PC-9 (cell line): ENCODE measurements at places on chromosomes 12 and 14. TPM values are rescaled to one million over a fixed set of nuclear protein-coding genes. Genes with fewer than 3 reads are reported as not detected.

TUNAR gene
- not detected in 2 replicates for total RNA-seq

RIMKLB gene
- 56.9 and 64.8 TPM in 2 replicates for total RNA-seq

OTOGL gene
- total RNA-seq = not detected in 2 replicates

WNT5B gene
- total RNA-seq = 33.1 and 50.2 TPM in 2 replicates

SEL1L gene
- total RNA-seq = 14.6 and 17.4 TPM in 2 replicates

GRCh38 chr14:51321036-51321435 lies 81.0 kb downstream of the TMX1 start:
- no peak for DNase-seq

DNA sequence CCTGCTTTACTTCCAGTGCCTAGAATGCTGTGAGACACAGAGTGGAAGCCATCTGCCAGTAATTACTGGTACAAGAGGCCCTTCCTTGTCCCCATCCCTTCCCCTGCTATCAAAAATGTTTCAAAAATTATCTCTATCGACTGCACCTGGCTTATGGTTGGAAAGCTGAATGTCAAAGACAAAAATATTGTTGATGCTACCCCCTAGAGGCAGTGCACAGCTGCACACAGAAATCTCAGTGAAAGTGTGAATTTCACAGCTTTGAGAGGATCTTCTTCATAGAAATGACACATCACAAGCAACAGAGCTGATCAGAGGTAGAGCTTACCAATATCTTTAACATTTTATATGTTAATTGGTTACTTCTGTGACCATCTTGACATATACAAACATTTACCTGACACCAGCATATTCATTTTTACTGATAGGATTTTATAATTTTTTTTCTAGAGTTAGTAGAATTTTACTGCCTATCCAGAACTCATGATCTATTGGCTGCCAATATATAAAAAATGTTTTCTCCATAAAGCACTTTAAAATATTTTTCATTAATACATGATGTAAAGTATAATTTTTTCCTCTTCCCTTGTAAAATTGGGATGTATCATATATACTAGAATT lies 138.0 kb downstream of the AACS start:
- DNase-seq = no peak

DNA sequence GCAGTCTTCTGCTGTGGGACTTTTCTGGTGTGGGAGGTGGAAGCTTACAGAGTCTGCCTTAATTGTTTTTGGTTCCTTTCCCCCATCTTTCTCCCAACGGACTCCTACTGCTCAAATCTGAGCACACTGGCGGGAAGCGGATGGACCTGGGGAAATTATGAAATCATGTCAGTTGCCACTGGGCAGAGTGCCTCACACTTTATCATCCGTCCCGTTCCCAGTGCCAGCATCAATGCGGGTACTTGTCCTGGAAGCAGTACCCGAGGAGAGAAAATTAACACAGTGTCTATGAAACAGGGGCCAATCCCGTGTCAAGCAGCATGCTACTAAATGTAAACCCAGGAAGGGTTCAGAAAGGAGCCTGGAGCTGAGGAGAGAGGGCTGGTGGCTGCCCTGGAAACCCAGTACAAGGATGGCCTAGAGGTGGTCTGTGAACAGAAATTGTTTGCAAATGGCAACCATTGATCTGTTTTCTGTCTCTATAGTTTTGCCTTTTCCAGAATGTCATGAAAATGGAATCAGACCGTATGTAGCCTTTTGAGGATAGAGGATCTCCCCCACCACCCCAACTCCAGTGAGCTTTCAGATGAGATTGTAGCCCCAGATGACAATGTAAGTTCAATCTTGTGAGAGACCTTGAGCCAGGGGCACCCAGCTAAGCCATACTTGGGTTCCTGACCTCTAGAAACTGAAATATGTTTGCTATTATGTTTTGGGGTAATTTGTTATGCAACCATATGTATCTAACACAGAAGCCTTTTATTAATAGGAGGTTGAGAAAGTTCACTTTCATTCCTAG lies 908 bp upstream of the CDKL1 start:
- no peak for DNase-seq

DNA sequence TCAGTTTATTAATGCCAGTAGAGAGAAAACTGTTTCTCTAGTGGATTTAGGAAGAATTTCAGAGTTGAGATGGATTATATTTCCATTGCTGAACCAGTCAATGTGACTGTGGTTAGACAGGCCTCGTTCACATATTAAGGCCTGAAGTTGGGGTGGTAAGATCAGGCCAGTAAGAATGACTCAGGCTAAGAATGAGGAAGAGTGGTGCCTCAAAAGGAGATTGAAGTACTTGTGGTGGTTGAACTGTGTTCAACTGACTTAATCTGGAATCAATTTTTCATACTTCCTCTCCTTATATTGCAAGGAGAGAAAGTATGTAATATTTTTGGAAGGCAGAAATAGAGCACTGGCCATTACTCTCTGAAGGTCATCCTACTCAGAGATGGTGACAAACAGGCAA lies 37.8 kb upstream of the ATF7IP start:
- peak; percentile 57 for DNase-seq

DNA sequence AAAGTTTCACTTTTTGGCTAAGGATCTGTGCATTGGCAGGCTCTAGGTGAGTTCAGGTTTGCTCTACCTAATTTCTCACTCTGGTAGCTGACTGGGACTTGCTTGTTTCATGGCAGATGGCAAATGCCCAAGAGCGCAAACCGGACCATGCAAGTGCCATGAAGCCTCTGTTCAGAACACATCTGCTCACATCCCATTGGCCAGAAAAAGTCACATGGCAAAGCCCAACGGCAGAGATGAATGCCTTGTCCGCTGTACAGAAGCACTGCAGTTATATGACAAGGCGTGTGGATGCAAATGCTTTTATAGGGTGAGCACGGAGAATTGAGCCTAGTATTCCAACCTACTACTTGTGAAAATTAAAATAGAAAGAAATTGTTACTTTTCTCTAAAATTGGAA lies 202.2 kb upstream of the HMGA2 start:
- DNase-seq = no peak

DNA sequence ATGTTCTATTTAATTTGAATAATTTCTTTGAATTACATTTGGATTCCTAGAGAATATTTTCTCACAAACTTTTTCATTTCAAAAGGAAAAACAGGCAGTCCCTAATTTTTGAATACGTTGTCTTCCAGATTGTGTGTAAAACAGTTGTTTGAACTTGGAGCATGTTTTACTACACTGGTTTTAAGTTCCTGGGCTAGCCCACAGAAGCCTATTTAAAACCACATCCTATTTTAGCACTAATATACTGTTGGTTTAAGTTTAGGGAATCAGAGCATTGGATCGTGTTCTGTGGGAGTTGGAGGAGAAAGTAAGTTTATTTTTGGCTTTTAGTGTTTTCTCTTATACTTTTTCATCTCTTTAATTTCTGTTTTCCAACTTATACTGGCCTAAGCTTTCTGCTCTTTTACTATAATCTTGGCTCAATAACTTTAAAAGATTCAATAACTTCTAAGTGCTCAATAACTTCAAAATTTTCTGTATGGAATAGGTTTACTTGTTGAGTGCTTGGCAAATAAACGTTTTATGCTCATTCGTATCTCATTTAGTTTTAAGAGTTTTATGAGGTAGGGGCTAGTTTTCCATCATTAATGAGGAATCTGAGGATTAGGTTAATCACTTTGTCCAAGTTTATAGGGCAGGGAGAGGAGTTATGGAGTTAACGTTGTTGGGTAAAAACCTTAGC lies 14.9 kb downstream of the LEMD3 start:
- no peak for DNase-seq
